ENCODE measurements at places on chromosomes 3 and 15.

DNA sequence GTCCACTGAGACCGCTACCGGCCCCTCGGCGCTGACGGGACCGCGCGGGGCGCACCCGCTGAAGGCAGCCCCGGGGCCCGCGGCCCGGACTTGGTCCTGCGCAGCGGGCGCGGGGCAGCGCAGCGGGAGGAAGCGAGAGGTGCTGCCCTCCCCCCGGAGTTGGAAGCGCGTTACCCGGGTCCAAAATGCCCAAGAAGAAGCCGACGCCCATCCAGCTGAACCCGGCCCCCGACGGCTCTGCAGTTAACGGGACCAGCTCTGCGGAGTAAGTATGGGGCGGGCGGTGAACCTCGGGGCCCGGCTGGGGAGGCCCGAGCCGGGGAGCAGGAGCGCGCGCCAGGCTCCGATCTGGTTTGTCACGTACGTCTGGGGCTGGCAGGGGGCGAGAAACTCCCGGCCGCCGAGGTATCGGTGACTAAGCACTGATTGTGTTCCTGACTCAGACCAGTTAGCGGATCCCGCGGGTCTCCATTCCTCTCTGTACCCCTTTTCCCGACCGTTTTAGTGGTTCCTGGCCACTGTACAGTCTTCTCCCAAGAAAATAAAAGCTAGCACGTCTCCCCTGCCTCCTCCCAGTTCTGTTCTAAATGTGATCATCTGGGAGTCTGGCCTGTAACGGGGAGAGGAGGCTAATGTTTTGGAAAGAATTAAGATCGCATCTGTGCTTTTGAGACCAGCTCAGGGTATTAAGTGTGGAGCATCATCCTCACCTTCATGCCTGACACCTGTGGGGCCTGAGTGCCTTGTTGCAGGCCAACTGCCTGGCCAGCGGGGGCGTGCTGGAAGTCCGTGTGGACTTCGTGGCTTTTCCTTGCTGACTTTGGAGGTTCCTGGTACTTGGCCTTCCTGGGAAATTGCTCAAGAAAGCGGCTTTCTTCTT lies 691 bp downstream of the MAP2K1 start:
- peak; percentile 69 for DNase-seq

GRCh38 chr3:155088706-155089345 lies 8.7 kb downstream of the MME start:
- DNase-seq: peak; percentile 63

GRCh38 chr3:100269410-100270214 lies 8.8 kb downstream of the TBC1D23 start:
- DNase-seq: peak; percentile 94

- no peak for DNase-seq
Measured at GRCh38 chr3:181103605-181104004, 114.1 kb upstream of the DNAJC19 start.

DNA sequence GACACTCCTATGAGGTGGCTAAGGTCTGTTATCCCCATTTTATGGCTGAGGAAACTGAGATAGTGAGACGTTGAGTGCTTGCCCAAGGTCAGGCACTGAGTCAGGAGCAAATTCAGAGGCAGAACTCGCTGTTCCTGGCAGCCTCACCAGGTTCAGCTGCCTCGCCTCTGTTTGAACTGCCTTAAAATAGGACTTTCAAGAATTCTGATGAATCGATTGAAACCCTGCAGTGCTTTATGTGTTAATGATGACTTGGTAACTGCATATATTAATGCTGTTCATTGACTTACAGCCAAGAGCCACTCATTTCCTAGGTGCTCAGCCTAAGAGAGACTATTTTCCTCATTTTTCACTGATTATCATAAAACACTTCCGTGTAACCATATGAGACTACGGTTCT lies 79.5 kb upstream of the BHLHE40 start:
- DNase-seq: no peak

DNA sequence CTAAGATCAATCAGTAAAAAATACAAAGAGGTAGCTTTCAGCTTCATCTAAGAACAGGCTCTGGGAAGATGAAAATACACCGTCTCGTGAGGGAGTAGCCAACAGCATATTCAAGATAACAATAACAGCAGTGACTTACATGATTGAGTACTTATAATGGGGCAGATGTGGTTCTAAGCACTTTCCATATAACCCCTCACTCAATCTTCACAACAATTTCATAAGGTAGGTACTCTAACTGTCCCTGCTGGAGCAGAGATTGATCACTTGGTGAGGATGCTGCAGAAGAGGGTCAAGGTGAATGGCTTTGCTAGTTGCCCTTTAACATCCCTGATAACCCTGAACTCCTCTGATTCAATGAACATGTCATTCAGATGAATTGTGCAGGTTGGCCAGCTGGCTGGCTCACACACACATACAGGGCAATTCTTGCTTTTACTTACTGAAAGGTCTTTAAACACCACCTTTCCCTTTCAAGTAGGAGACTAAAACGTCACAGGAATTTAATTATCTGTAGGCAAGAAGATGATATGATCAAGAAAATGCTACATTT lies 984.2 kb upstream of the CFAP20DC start:
- DNase-seq: no peak

Measured in fibroblast of skin of scalp (primary cell).